AG08395 (cell line): ENCODE measurements at places on chromosomes 4 and X.
A peak's percentile ranks its signal among the peaks of the same experiment; 100 is the strongest.

DNA sequence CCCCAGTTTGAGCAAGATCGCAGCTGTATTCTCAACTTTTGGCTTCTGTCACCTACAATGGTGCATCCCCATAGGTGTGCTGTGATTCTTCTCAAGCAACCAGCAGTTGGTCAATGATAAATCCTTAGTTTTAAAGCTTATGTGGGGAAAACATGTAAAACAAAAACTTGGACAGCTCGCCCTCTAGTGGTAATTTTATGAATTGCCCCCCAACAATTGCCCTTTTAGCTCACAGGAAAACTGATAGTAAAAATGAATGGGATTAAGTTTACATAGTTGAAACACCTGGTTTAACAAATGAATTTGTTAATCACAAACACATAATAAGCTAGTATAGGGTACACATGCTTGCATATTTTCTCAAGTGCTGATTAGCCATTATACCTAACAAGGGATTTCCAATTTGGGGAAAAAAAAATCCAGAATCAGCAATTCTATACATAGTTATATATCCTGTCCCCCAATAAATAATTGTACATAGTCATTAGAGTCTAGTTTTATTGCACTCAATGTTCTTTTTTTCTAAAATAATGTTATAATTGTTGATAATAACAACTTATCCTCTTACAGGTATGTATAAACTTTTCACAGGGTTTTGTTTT, 30.1 kb downstream of the TEX13A start:
- DNase-seq, result peak; percentile 9

DNA sequence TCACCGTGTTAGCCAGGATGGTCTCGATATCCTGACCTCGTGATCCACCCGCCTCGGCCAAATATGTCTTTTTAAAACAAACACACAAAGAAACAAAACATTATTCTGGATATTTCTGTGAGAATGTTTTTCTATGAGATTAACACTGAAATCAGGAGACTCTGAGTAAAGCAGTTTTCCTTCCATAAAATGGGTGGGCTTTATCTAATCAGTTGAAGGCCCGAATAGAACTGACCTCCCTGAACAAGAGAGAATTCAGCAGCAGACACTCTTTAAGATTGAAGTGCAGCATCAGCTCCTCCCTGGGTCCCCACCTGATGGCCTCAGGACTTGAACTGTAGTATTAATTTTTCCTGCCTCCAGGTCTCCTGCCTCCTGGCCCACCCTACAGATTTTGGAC, 22.4 kb upstream of the SOD3 start:
- no peak for DNase-seq

DNA sequence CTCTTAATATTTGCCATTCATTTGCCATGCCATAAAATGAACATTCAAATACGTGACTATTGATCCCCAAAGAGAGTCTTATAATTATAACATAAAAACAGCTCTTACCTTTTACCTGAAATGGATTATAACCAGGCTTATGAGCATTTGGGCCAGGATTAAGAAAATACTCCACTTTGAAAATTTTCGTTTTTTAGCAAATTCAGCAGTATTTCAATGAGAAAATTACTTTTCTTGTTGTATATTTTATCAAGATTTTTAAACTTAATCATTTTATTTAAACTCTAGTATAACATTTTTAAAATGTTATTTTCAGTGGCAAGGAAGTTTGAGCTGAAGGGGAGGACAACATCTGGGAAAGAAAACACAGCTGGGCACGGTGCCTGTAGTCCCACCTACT, 59.0 kb upstream of the RAPGEF2 start:
- no peak for DNase-seq

DNA sequence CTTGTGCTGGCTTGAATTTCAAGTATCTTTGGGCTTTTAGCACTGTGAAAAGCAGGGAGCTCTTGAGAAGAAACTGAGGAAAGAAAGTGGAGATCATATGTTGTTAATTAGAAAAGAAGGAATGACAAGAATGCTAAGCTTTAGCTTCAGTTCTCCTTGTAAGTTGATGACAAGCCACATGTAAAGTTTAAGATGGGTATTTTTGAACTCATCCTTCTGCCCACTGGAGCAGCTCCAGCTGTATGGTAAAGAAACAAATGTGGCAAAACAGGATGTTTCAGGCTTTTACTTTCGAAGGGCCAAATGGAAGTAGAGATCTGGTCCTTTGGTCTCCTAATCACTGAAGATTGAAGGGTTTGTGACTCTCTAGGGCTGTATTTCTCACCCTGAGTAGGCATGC, 137.8 kb downstream of the GUCY2F start:
- no peak for DNase-seq

DNA sequence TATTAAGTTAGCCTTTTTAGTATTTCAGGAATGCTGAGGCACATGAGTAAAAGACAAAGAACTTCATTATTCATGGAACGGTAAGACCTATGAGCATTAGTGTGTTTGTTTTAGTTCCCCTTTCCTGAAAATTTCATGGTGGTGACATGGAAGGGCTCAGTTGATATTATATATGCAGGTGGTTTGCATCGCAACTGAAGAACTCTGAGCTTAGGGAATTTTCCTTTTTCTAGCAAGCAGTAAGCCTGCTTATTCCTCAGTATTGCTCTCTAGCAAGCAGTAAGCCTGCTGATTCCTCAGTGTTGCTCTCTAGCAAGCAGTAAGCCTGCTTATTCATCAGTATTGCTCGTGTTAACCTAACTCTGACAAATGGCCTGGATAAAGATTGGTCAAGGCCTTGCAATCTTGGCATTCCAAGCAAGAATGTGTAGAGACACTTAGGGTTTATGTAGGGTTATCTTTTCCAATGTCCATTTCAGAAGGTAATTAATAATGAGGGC, 37.7 kb upstream of the MAGEB18 start:
- DNase-seq, result no peak

GRCh38 chr4:21002286-21002685, 302.0 kb downstream of the PACRGL start:
- no peak for DNase-seq

DNA sequence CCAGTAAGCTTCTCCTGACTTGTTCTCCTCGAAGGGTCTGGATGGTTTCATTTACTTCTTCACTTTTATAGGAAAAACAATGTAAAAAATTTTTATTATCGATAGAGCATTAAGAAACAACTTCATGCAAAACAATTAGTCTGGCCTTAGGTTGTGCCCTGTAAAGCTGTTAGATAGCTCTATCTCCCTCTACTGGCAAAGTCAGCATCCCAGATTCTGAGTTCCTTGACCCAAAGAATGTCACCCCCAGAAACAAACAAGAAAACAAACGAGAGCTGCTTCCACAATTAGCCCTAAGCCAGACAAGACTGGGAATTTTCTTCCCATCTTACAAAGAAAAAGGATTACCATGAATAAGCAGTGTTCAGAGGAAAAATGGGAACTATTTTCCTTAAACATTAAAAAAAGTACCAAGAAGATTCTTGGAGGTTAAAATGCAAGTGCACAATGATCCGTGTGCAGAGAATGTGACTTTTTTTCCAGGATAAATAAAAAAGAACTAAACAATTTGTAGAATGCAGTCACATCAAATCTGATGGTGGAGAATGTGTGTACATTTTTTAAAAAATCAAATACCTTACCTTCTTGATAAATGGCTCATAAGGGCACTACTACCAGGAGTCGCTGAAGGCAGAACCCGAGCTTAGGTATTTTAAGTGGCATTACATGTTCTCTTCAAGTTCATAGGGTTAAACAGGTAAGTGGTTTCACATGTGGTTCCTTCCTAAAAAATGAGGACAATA, 293.2 kb downstream of the FBXO8 start:
- DNase-seq, result peak; percentile 42

GRCh38 chr4:98193459-98194105, 50.3 kb upstream of the STPG2 start:
- DNase-seq, result no peak

GRCh38 chr4:37661772-37662171, 24.4 kb downstream of the RELL1 start:
- peak; percentile 57 for DNase-seq

DNA sequence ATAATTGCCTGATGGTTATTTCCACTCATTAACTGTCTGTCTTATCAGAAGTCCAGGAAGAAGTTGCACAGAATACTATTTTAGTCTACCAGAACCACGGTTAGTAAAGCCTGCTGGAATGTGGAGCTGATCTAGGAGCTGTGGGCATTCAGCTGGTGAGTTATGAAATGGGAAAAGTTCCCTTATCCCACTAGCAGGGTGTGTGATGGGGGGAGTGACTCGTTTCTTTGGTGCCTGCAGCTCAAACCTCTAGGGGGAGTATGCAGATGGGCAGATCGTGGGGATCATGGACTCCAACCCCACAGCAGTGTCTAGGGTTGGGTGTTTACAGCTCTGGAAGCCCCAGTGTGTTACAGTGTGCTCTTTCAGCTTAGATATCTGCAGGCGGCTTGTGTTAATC, 305.7 kb upstream of the BOD1L1 start:
- peak; percentile 58 for DNase-seq

- DNase-seq, result no peak
These were observed 1.6 kb downstream of the FAM13A start for GRCh38 chr4:89055157-89056080.

DNA sequence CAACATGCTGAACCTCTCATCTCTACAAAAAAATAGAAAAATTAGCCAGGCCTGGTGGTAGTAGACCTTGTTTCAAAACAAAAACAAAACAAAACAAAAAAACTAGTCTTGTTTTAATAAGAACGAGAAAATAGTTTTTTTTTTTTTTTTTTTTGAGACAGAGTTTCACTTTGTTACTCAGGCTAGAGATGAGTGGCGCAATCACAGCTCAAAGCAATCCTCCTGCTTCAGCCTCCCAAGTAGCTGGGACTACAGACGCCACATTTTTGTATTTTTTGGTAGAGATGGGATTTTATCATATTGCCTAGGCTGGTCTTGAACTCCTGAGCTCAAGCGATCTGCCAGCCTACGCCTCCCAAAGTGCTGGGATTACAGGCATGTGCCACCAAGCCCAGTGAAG, 47.7 kb upstream of the UGDH start:
- no peak for DNase-seq

DNA sequence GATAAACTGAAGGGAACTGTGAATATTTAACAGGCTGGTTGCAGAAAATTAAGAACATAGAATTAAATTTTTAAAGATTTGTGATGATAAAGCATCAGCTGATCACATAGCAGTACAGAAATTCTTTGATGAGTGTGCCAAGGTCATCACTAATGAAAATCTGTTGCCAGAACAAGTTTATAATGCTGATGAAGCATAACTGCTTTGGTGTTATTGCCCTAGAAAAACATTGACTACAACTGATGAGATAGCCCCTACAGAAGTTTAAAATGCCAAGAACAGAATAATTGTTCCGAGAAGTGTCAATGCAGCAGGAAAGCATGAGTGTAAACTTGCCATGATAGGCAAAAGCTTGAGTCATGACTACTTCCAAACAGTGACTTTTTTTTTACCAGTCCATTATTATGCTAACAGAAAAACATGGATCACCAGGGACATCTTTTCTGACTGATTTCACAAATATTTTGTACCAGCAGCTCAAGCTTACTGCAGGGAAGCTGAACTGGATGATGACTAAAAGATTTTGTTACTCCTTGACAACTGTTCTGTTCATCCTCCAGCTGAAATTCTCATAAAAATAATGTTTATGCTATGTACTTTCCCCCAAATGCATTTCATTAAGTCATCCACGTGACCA, 1136.6 kb downstream of the FAT4 start:
- DNase-seq, result peak; percentile 54

GRCh38 chrX:50071494-50071893, 129.3 kb downstream of the AKAP4 start:
- no peak for DNase-seq

- DNase-seq, result no peak
These were observed 261.5 kb downstream of the GPC3 start for GRCh38 chrX:133723930-133724329.

GRCh38 chrX:129496625-129497024, 26.7 kb downstream of the SMARCA1 start:
- DNase-seq, result peak; percentile 10

- no peak for DNase-seq
These were observed 20.1 kb downstream of the EIF4E start for GRCh38 chr4:98908703-98909262.

- no peak for DNase-seq
These were observed 28.5 kb upstream of the RTL3 start for GRCh38 chrX:78687586-78687985.

- DNase-seq, result no peak
These were observed 30.8 kb upstream of the PLA2G12A start for GRCh38 chr4:109760682-109761081.

DNA sequence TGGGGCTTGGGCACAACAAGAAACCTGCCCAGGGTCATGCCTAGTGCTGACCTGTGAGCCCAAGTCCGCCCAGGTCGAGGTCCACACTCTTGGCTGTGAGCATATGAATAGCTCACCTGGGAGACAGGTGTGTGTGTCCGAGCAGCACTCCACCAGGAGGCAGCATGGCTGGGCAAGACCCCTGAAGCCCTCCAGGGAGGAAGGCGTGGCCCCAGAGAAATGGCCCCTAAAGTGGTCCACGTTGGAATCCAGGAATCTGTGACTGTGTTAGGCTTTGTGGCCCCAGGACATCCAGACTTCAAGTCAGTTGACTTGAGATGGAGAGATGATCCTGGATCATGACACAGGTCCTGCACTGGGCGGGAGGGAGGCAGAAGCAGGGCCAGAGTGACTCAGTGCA, 138.8 kb downstream of the CPZ start:
- DNase-seq, result no peak

- DNase-seq, result no peak
These were observed 11.8 kb downstream of the DGKQ start for GRCh38 chr4:961351-962230.

DNA sequence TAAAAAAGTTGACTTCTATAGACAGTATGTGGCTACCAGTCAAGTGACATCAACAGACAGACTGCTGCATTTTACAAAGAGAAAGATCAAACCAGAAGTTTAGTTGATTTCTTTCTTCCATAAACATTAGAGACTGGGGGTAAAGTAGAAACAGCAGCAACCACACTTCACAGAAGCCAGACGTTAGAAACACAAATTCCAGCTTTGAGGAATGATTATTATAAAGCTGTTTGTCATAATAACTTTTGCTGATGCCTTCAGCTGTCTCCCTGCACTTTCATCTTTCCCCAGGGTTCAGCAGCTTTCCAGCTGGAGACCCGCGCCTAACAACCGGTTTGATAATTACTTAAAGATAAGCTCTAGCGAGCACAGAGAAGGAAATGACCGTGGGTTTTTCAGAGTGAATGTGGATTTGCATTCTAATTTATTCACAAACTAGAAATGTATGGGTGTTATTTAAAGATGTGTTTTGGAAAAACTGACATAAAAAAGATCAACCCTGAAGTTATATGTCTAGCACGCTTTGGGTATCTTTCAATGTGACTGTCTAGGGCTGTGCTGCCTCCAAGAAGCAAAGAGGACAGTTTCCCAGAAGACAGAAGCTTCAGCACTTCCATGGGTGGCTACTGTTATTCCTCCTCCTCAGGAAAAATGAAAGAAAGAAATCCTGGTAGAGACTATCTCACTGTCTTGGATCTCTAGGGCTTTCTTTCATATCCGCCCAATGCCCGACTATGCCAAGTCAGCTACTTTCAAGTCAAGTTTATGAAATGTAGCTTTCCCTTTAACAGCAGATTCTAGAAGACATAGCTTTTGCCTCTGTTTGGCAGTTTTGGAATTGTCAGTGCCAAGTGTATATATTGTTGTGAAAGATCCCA, 15.0 kb upstream of the ENAM start:
- DNase-seq, result peak; percentile 4
